ENCODE measurements at places on chromosomes 6 and 20.

- no peak for DNase-seq
Measured at GRCh38 chr20:54093423-54094267, 23.3 kb upstream of the BCAS1 start.

DNA sequence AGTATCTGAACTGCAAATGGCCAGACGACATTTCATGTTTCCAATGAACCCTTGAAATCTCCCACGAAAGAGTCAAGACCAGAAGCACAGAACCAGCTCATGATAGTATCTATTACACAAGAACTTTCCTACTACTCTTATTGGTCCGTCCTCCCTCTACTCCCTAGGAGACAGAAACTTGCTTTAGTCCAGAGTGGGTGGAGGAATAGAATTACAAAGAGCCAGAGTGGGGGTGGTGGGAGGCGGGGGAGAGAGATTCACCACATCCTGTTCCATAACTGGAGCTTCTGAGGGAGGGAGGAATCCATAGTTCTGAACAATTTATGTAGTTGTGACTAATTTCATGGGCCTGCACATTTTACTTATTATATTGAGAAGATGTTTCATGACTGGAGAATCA lies 18.5 kb upstream of the WFDC10A start:
- no peak for DNase-seq

DNA sequence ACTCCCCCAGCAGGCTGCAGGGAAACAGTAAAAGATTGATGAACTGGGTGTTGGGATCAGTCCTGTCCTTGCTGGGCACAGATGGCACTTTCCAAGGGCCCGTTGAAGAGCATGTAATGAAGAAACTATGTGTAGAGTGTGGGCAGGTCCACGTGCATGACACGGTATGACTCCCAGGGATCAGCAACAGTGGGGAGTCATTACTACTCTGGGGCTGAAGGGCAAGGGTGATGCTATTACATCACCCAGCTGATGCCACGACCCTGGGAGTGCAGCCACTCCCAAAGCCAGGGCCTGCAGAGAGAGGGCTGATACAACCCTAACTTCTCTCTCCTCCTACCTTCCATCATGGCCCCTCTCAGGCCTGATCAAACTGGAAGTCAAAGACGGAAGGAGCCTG lies 20.1 kb downstream of the KCNK17 start:
- DNase-seq: no peak

DNA sequence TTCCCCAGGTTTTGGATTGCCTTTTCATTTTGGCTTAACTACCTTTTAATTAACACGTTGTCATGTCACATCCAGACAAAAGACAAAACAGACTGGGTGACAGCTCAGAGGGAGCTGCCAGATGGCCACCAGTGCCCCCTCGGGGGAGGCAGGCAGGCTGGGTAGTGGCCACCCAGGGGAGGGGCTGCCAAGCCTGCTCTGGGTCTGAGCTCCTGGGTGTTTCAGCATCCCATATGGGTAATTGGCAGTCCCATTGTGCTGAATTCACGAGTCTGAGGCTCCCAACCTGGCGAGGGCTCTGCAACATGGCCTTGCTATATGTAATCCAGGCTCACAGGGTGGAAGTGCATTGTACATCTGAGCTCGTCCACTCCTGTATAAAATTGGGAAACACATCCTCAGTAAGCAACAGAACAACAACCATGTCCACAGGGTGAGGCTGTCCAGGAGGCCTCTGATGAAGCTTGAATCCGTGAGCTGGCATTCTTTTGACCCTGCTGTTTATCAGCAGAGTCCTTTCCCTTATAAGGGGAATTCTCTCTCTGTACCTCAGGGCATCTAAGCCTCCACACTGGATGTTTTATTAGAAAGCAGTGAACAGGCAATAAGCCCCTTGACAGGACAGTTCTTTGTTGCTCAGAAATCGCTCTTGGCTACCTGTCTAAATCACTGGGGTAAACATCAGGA lies 111.7 kb upstream of the SLC22A23 start:
- peak; percentile 97 for DNase-seq

Measured in NCI-H524 (cell line).